Lung microvascular endothelial cell (primary cell): ENCODE measurements at places on chromosomes 1 and 21.

- peak; percentile 31 for DNase-seq
Observed at GRCh38 chr1:113133038-113133437, 60.0 kb downstream of the LRIG2 start.

- no peak for DNase-seq
Observed at GRCh38 chr1:85406081-85406480, 58.9 kb downstream of the DDAH1 start.

- DNase-seq: no peak
Observed at GRCh38 chr1:9449110-9449627, 90.1 kb upstream of the SLC25A33 start.

GRCh38 chr1:109481646-109482045 is 2.1 kb upstream of the ATXN7L2 start:
- DNase-seq: no peak

DNA sequence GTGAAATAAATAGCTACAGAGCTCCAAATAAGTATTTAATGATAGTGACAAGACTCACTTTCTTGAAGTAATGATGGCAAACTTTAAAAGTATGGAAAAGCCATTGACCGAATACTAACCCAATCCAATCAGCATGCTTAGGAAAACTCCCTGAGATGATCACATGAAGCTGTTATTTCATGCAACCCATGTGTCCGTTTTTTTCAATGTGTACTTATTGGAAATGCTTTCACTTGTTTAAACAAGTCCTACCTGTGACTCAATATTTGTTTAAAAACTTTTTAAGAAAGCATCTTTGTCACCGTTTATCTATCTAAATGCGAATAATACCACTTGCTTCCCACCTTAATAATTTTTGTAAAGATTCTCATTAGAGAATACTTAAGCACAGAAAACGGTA is 185.8 kb downstream of the NRIP1 start:
- no peak for DNase-seq

DNA sequence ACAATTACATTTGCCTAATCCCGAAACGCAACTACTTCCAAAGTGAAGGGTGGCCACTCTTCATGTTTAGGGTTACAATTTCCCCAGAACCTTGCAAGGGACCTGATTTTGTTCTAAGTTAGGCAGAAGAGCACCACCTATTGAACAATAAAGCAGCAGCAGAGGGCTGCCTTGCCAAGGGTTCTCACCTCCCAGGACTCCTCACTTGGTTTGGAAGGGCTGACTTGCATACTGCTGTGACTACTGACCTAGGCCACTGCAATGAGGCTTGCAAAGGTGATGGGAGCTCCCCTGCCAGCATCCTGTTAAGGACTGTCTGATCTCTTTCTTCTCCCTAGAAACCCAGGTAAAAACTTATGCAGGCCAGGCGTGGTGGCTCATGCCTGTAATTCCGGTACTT is 14.2 kb downstream of the MTOR start:
- DNase-seq: no peak

- no peak for DNase-seq
Observed at GRCh38 chr1:174902531-174903099, 97.1 kb upstream of the CACYBP start.

GRCh38 chr1:243731974-243732625 is 117.9 kb downstream of the AKT3 start:
- no peak for DNase-seq

DNA sequence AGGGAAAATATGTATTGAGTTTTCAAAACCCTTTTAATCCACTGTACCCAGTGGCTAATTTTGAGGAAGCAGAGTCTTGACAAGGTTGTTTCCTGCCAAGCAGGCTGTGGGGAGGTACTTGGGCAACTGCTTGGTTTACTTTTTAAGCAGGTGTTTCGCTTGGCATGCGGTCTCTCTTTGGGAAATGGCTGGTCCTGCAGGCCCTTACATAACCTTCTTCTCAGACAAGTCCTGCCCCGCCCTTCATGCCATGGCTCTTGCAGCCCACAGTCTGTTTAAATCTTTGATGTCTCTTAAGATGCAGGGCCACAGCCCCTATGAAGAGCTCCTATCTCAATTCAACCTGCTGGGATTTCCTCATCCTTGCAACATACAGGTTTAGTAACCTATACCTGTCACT is 36.0 kb upstream of the ABCD3 start:
- DNase-seq: no peak

GRCh38 chr1:194865383-194865782 is 1679.0 kb upstream of the B3GALT2 start:
- DNase-seq: no peak

DNA sequence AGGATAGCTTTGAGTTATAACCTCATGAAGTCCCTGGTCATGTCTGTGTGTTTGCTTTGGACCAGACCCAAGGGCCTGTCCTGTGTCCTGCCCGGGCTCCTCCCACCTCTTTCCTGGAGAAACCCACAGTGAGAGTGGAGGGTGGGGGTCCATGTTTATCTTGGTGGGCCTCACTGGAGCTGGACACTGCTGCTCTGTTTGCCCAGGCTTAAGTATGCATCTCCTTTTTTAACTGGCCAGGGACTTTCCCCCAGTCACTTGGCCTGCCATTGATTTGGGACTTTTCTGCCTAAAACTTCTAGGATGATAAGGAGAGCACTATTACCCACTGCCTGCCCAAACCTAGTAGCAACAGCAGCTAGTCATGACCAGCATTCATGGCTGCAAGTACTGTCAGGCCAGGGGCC is 49.8 kb downstream of the DDR2 start:
- DNase-seq: peak; percentile 89

DNA sequence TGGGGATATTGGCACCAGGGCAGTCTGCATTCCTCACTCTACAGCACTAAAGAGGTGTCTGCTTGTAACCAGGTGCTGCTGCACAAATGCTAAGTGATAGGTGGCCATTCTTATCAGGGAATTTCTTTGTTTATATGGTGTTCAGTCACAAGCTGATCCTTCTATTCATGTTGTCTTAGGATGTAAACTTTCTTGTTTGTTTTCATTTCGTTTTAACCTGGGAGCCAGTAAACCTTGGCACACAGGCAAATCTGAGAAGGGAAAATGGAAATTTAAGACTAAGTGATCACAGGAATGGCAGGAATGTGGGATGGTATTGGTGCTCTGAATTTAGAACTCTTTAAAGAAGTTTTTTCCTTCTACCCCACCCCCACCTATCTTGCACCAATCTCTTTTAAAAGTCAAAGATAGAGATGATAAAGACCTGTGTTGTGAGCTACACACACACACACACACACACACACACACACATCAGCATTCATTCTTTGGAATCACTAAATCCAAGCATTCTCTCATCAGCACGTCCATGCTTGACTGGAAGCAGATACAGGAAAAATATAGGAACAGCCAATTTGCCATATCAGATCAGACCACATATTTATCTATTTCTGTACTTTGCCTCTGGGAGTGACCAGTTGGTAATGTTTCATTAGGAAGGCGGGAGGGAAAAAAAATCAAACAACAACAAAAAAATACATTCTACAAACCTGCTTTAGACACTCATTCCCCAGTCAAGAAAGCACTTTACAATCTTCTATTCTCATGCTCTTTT is 451.4 kb upstream of the ADGRL2 start:
- peak; percentile 6 for DNase-seq

- no peak for DNase-seq
Observed at GRCh38 chr1:1176931-1177330, 3.3 kb downstream of the TTLL10 start.
